ENCODE measurements at places on chromosomes 1 and 21.

DNA sequence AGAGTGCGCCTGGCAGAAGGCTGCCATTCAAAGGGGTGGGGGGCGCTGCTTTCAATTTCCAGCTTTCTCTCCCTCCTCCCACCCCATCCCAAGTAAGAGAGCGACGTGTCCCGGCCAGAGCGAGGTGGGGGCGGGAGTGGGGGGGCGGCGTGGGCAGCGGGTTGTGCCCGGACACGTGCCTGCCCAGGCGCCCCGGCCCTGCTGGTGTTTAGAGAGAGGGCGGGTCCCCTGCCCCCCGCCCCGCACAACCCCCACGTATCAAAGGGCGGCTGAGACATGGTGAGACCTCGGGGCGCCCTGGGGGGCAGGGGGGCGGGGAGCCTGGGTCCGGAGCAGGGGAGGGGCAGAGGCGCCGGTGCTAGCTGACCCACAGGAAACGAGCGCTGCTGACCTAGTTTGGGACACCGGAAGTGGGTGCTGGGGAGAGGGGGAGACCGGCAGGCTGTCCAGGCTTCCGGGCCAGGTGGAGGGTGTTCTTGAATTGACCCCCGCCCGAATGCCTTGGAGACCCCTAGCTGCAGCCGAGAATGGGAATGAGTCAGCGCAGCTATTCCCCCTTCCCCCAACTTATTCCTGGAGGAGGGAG is 1.3 kb downstream of the ZBTB7B start:
- no peak for DNase-seq

DNA sequence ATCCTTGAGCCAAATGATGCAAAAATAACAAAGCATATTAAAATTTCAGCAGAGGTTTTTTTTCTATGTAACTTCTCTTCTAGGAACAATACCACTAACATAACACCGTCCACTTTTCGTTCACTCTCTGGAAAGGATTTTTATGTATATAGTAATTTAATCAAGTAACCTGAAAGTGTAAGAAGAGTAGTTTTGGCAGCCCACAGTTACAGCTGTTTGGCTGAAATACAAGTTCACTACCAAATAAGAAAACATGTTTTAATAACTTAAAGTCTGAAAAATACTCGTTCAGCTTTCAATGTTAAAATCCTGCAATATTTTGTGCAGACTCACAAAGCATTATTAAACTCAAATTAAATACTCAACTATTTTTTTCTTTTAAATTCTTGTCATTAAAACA is 896.8 kb upstream of the ADGRL4 start:
- DNase-seq: no peak

- no peak for DNase-seq
Observed at GRCh38 chr1:189141056-189141455, 1336.6 kb downstream of the BRINP3 start.

DNA sequence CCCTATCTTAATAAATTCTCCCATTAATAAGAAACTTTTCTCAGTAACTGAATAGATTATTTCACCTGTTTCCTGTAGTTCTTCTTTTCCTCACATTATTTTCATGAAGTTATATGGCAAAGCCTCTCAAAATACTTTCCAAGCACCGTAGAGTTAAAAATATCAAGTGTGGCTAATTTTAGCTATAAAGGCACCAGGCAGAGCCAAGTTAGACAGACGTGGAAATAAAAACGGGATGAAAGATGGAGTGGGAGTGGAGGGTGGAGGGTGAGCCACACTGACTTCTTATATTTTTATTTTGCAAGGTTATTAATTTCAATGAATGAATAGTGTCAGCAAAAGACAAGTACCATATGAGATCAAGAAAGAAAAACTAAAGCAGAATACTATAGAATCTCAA is 71.7 kb downstream of the ENAH start:
- no peak for DNase-seq

DNA sequence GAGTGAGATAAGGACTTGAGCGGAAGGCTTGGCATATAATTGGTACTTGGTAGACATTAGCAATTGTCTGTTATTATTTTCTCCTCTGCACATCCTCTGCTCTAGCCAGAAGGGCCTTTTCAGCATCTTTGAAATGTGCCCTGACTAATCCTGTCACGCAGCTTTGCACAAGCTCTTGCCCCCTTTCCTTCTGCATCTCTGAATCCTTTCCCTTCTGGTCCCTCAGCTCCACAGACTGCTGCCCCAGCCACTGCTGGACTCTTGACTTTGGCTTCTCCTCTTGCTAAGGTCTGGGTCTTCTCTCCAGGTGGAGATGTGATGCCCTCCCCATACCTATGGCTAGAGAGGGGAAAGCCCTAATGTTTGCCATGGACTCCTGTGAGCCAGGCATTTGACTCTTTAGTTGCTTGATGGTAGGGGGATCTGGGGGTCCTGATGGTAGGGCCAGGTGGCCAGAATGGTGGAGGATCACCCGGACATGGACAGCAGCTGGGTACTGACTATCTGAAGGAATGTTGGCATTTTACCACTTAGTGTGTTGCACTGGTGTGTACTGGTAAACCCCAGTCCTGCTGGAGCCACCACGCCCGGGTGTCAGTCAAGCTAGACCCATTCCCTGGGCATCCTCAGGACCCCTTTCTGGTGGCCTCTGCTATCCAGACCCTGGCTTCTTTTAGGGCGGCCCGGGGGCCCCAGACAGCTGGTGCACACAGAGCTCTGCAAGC is 4.4 kb downstream of the HPCA start:
- DNase-seq: no peak

- DNase-seq: no peak
Observed at GRCh38 chr1:4084896-4085295, 184.8 kb upstream of the C1orf174 start.

Data from stimulated activated CD8-positive, alpha-beta memory T cell treated with anti-CD3 and anti-CD28 coated beads, Interleukin-4, amount 100 ng/mL, for 48 hours (primary cell).